ENCODE measurements at places on chromosomes 2 and 18.

DNA sequence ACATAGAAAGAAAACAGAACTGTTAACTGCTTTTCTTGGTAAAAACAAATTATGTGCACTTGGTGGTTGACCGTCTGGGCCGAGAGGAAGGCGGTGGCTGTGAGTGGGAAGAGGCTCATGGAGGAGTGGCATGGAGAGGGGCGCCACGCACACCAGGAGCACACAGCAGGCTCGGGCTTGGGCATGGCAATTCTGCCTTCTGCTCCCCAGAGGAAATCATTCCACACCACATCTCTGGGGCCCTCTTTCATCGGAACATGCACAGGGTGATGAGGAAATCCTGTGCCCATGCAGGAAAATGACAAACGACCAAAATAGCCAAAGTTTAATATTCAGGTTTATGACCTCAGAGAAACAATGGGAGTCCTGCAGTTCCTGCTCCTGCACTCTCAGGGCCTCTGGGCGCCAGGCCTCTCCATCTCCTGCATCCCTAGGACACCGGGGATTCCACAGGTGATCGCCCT is 26.4 kb downstream of the WDFY1 start:
- no peak for DNase-seq
- no peak overlapping the region for H3K27ac ChIP-seq
- H3K27me3 ChIP-seq = no peaks in the 10 kb centered on the region
- H3K4me1 ChIP-seq = no peaks in the 10 kb centered on the region

DNA sequence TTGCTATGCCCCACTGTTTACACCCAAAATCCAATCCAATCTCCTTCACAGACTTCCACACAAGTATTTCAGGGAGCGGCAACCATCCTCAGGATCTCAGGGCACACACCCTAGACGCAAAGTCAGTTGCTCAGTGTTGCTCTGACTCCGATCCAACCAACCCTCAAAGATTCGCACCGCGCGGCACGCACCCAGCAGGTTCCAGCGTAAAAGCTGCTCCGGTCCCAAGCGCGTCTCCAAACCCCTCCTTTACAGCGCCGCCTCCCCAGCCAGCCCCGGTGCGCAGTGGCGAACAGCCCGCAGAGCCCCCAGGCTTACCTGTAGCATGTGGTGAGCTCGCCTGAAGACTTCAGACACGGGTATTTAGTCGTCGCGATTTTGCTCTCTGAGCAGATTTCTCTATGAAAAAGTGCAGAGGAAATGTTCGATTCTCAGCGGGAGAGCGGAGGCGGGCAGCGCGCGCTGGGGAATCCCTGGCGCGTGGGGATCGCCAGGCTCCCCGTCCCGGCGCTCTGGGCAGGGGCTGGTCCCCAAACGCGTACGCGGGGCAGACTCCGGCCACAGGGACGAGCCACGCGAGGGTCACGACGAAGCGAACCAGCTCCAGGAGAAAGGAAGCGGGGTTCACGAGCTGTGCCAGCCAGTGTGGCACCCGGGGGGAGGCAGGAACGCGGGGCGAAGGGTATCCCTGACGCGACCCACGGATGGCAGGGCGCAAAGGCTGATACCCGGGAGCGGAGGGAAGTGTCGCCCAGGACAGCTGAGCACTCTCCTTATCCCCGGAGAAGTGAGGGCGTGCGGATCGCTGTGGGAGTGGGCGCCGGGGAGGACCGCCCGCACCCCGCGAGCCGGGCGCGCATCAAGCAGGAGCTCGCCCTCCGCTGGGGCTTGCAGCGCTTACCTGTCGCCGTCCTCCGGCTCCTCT is 650 bp downstream of the CCBE1 start:
- H3K36me3 ChIP-seq = no peaks in the 10 kb centered on the region
- H3K4me1 ChIP-seq = no peaks in the 10 kb centered on the region
- no peak overlapping the region for H3K4me3 ChIP-seq
- no peak for DNase-seq
- H3K27me3 ChIP-seq = no peaks in the 10 kb centered on the region

- H3K4me1 ChIP-seq = no peaks in the 10 kb centered on the region
- no peaks in the 10 kb centered on the region for H3K36me3 ChIP-seq
- no peak overlapping the region for H3K4me3 ChIP-seq
- 0 out of 2 replicates have a peak, but pooled peaks cover 4% of the 10 kb centered on the region for H3K27me3 ChIP-seq
Measured at GRCh38 chr2:6791682-6792081, 74.0 kb downstream of the CMPK2 start.

DNA sequence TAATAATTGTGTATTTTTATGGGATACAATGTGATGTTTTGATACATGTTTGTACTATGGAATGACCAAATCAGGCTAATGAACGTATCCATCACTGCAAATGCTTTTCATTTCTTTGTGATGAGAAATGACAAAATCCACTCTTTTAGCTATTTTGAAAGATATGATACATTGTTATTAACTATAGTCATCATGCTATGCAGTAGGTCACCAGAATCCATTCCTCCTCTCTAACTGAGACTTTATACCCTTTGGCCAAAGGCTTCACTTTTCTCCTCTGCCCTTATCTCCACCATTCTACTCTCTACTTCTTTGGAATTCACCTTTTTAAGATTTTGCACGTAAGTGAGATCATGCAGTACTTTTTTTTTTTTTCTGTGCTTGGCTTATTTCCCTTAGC is 44.5 kb upstream of the TMEM17 start:
- H3K4me3 ChIP-seq = no peak overlapping the region
- no peak for DNase-seq
- H3K36me3 ChIP-seq = no peaks in the 10 kb centered on the region
- H3K4me1 ChIP-seq = no peaks in the 10 kb centered on the region
- no peaks in the 10 kb centered on the region for H3K27me3 ChIP-seq
- no peak overlapping the region for H3K27ac ChIP-seq

- H3K36me3 ChIP-seq = peaks cover 28% of the 10 kb centered on the region
- no peaks in the 10 kb centered on the region for H3K27me3 ChIP-seq
- H3K4me3 ChIP-seq = no peak overlapping the region
- no peak for DNase-seq
Measured at GRCh38 chr2:200877443-200877842, 11.4 kb downstream of the PPIL3 start.

DNA sequence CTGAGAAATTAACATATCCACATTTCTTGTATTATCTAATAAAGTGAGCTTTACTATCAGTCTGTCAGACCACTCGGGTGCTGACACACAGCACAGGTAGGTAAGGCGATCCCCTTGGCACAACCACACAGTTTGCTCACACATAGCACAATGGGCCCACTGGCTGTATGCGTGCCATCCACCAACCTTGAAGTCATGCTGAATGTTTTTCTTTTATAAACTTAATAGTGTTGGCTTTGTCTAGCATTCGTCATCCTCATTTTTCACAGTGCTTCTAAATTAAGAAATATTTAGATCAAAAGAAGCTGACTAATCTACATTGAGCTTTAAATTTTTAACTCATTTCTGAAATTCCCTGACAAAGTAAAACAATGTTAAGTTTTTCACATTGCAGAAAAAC is 50.0 kb upstream of the PAPOLG start:
- no peaks in the 10 kb centered on the region for H3K36me3 ChIP-seq
- H3K4me3 ChIP-seq = no peak overlapping the region
- no peaks in the 10 kb centered on the region for H3K4me1 ChIP-seq

GRCh38 chr2:53096351-53096750 is 671.3 kb upstream of the CHAC2 start:
- H3K4me3 ChIP-seq = no peak overlapping the region
- H3K27me3 ChIP-seq = no peaks in the 10 kb centered on the region
- no peak for DNase-seq
- no peaks in the 10 kb centered on the region for H3K36me3 ChIP-seq
- H3K4me1 ChIP-seq = no peaks in the 10 kb centered on the region

GRCh38 chr18:3554811-3555427 is 104.9 kb downstream of the TGIF1 start:
- no peaks in the 10 kb centered on the region for H3K27me3 ChIP-seq
- no peaks in the 10 kb centered on the region for H3K4me1 ChIP-seq
- DNase-seq = no peak

GRCh38 chr2:30233271-30234009 is 2.1 kb downstream of the LBH start:
- H3K4me1 ChIP-seq = peaks cover 10% of the 10 kb centered on the region
- peak overlapping the region; percentile 85 for H3K27ac ChIP-seq
